ENCODE measurements at places on chromosomes 6 and 20.

GRCh38 chr6:39151211-39151610 lies 36.2 kb upstream of the SAYSD1 start:
- no peak for DNase-seq

GRCh38 chr6:31821301-31822035 lies 6.1 kb upstream of the HSPA1B start:
- no peak for DNase-seq

DNA sequence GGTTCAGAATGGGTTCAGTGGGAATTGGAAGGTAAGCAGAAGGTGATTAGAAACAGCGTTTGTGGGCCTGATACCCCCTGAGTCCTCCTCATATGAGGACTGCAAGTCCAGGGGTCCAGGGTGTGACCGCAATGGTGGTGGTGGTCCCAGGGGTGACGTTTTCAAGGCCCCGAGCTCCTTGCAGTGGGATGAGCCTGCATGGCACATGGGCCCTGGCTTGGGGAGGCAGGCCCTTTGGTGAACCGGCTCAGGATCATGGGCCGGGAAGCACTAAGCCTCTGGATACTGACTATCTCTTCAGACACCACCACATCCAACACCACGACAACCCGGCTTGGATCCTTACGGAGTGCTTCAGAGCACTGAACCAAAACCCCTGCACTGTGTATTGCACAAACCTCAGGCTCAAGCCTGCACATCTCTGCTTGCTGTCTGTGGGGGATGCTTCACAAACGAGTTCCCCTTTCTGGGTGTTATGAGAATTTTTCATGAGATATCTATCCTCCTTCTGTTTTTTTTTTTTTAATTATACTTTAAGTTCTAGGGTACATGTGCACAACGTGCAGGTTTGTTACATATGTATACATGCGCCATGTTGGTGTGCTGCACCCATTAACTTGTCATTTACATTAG lies 67.9 kb downstream of the STK35 start:
- DNase-seq = no peak

GRCh38 chr6:149166747-149167146 lies 150.8 kb upstream of the TAB2 start:
- DNase-seq = no peak

GRCh38 chr6:147625946-147626345 lies 117.5 kb downstream of the SAMD5 start:
- no peak for DNase-seq

DNA sequence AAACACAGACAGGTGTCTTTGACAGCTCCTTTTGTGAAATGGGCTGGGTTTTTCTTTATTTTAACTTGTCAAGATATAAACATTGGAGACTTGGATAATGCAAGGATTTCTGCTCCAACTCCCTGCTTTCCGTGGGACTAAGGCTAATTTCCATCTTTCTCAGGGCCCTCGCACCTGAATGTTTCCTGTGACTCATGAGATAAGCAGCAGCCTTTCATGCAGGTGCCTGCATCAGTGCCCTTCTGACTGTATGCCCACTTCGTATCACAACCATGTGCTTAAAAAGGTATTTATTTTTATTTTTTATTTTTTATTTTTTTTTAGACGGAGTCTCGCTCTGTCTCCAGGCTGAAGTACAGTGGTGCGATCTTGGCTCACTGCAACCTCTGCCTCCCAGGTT lies 736.1 kb downstream of the DOK5 start:
- no peak for DNase-seq

DNA sequence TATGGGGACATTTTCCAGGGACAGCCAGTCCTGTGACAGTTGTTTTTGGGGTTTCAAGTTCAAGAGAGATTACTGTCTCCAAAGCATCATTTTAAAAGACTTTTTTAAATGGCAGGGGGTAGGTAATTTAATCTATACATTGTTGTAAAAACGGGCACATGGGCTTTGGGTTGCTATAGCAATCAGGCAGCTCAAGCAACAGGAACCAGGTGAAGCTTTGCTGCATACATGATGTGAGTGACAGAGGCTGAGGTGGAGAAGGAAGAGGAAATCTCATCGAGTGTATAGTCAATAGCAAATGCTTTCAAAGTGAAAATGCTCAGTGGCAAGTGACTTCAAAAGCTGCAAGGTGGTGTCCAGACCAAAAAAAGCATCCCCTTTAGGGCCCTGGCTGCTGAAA lies 277.4 kb upstream of the JAG1 start:
- DNase-seq = no peak

- DNase-seq = no peak
These were observed 165.7 kb downstream of the SOD2 start for GRCh38 chr6:159527351-159527750.

- DNase-seq = no peak
These were observed 198.2 kb downstream of the ERMARD start for GRCh38 chr6:169949511-169950097.

GRCh38 chr20:62780696-62781095 lies 15.6 kb upstream of the MRGBP start:
- no peak for DNase-seq

DNA sequence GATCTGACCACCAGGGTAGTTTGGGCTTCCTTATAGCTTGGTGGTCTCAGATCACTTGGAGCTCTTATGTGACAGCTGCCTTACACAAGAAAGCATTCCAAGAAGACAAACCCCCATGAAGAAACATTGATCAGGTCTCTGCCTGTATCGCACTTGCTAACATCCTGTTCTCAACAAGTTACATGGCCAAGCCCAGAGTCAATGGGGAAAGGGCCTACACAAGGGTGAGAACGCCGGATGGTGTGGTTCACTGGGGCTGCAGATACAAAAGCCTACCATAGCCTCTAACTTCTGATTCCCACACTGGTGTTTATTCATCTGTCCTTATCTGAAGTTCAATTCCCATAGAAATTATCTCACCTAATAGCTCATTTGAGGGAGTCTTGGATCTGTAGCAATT lies 235.5 kb downstream of the SYNDIG1 start:
- DNase-seq = no peak

DNA sequence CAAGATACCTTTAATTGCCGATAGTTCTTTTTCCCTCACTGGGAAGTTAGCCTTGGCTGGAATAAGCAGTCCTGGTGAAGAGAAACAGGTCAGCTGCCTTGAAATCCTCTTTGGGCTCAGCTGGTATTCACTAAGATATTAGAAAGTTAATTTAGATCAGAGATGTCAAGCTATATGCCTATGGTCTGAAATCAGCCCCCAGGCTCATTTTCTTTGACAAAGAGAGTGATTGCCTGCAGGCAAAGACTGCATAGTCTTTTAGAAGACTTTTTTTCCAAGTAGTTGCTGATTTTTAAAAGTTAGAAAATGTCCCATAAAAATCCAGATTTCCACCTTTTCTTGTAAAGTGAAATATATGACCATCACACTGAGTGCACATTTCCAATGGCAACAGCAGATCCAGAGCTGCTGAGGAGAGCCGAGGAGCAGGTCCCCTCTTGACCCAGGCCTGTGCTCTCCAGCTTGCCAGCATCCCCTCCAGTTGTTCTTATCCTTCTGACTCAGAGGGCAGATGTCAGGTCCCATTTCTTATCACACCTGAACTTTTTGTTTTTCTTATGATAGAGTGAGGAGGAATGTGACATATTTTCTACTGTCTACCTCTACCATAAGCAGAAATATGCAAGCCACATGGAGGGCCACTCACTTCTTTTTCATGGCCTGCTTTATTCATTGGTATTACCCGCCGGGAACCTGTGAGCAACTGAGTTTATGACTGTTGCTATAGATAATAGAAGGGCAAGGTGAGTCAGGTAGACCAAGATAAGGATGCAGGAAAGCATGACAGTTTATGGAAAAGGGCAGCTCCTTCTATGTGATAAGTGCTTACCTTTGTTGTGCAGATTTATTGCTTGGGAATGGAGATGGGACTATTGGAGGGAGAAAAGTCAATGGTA lies 17.6 kb upstream of the L3MBTL3 start:
- no peak for DNase-seq

DNA sequence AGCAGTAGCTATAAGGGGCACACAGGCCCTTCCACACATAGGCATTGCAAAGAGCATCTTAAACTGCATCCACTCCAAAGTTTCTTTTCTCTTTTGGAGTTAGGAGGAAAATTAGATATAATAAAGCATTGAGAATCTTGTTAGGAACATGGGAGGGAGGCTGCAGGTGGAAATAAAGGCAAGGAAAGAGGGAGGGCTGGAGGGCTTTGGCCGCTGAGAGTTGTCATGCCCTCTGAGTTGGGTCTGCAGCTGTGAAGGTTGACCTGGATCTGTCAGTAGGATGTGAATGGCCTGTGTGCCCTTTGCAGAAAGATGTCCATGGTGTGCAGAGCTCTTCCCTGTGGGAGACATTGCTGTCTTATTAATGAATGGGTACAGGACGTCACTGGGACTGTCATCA lies 134.0 kb downstream of the FNDC1 start:
- DNase-seq = no peak

DNA sequence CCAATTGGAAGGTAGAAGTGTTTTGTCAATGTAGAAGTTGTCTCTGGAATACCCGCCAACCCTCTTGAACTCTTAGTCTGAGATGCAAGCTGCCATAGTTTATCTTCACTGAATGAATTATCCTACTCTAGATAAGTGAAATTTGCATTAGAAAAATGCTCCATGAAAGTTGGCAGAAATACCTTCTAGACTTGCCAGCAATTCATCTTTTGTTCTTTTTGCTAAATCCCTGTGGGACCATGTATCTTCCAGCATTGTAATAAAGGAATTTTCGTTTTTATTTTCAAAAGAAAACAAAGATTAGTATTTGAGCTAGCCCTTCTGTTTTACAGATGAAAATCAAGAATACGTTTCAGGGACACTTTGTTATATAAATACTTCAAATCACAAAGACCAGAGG lies 244.2 kb downstream of the CBLN4 start:
- DNase-seq = no peak

All from NCI-H1436 treated with DMSO at 0.1 percent for 48 hours (cell line).